Muscle of leg (tissue), 16 donors: ENCODE measurements at places on chromosomes 7 and 10. TPM values are rescaled to one million over a fixed set of nuclear protein-coding genes. Genes with fewer than 3 reads are reported as not detected.
A peak's percentile ranks its signal among the peaks of the same experiment; 100 is the strongest.

- H3K27ac ChIP-seq: no peak overlapping the region
- no peak overlapping the region for H3K4me3 ChIP-seq
- H3K27me3 ChIP-seq: no peaks in the 10 kb centered on the region
- DNase-seq: no peak
- no peaks in the 10 kb centered on the region for H3K4me1 ChIP-seq
Observed at GRCh38 chr10:1530871-1531517, 206.3 kb downstream of the ADARB2 start.

DNA sequence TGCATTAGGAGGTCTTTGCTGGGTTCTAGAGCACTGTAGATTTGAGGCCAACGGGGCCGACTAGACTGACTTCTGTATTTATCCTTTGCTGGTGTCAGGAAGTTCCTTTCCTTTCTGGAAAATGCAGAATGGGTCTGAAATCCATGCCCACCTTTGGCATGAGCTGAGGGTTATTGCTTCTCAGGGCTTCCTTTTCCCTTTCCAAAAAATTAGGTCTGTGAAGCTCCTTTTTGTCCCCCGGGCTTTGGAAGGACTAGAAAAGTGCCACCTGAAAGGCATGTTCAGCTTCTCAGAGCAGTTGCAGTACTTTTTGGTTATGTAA is 675 bp downstream of the IL6 start:
- H3K27ac ChIP-seq: no peak overlapping the region
- no peak overlapping the region for H3K4me3 ChIP-seq
- no peaks in the 10 kb centered on the region for H3K27me3 ChIP-seq
- no peaks in the 10 kb centered on the region for H3K36me3 ChIP-seq

DNA sequence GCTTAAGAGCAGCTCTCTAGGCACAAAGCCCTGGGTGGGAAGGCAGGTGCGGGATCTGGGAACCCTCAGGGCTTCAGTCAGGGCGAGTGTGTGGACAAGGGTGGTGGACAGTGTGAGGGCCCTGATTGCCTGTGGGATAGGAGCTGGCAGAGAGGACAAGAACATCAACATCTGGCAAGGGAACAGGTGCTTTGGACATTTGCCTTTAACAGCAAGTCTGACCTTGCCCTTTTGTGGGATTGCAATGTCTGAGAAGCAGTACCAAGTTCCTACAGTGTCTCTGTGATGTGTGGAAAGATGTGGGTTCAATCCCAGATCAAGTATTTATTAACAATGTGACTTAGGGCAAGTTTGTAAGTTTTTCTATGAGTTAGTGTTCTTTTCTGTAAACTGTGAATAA is 46.7 kb downstream of the TFAM start:
- no peak overlapping the region for H3K4me3 ChIP-seq
- H3K27me3 ChIP-seq: no peaks in the 10 kb centered on the region
- no peak for DNase-seq

GRCh38 chr7:105688617-105689016 is 107.3 kb upstream of the EFCAB10 start:
- no peaks in the 10 kb centered on the region for H3K27me3 ChIP-seq
- no peaks in the 10 kb centered on the region for H3K36me3 ChIP-seq
- no peak overlapping the region for H3K4me3 ChIP-seq
- H3K27ac ChIP-seq: no peak overlapping the region
- peaks cover 15% of the 10 kb centered on the region for H3K4me1 ChIP-seq

DNA sequence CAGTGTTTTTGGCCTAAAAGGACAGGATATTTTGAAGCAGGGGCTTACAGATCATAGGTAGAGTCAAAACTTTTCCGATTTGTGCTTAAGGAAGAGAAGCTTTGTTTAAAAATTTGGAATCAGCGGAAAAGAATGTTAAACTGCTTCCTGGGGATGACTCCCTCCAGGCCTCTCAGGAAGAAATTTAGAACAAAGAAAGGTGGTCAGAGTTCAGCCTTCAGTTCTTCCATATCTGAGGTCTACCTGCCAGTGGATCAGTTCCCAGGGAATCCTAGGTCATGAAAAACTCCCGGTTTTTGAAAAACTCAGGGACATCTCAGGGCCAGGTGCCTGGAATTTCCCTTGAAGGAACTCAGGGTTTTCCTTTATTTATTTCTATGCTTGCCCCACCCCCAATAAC is 100.3 kb downstream of the MCU start:
- H3K4me1 ChIP-seq: peaks cover 2% of the 10 kb centered on the region
- H3K36me3 ChIP-seq: peaks cover 4% of the 10 kb centered on the region
- H3K4me3 ChIP-seq: no peak overlapping the region
- no peak for DNase-seq
- no peaks in the 10 kb centered on the region for H3K27me3 ChIP-seq
- H3K27ac ChIP-seq: peak overlapping the region; percentile 1

GRCh38 chr7:36862771-36863261 is 138.5 kb upstream of the AOAH start:
- H3K4me1 ChIP-seq: peaks cover 16% of the 10 kb centered on the region
- no peak for DNase-seq
- H3K36me3 ChIP-seq: peaks cover 2% of the 10 kb centered on the region
- no peak overlapping the region for H3K4me3 ChIP-seq
- H3K27ac ChIP-seq: no peak overlapping the region
- no peaks in the 10 kb centered on the region for H3K27me3 ChIP-seq

SRRM3 gene
- total RNA-seq: 0.31 TPM

GRCh38 chr7:36765605-36766004 is 41.3 kb upstream of the AOAH start:
- H3K36me3 ChIP-seq: no peaks in the 10 kb centered on the region
- DNase-seq: no peak
- no peak overlapping the region for H3K27ac ChIP-seq
- peaks cover 2% of the 10 kb centered on the region for H3K27me3 ChIP-seq
- no peak overlapping the region for H3K4me3 ChIP-seq

CLDN15 gene
- 4.3 TPM for total RNA-seq

GRCh38 chr7:69208848-69209247 is 389.4 kb upstream of the AUTS2 start:
- H3K36me3 ChIP-seq: no peaks in the 10 kb centered on the region
- no peak for DNase-seq
- H3K27ac ChIP-seq: no peak overlapping the region
- no peak overlapping the region for H3K4me3 ChIP-seq
- H3K27me3 ChIP-seq: no peaks in the 10 kb centered on the region

DNA sequence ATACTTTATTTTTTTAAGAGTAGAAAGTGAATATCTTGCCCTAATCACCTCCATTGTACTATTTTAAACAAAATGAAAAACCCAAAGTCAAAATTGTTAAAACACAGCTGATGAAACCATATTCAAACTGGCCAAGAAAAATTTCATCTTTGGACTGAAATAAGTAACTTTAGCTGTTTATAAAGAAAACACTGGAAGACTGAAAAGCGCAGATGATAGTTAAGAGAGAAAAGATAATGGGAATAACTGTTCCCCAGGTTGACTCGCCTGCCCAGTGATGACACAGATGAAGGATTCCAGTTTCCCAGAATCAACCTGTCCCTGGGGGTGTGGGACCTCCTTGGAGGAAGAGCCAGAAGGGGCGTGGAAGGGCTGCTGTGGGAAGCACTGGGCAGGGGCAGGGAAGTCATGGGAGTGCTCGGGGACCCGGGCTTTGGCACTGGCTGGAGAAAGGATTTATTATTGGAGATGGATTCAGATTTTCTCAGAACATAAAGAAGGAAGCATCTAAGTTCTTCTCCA is 43.1 kb downstream of the DENND2A start:
- H3K36me3 ChIP-seq: peaks cover 32% of the 10 kb centered on the region
- no peak overlapping the region for H3K4me3 ChIP-seq

HOGA1 gene
- 0.89 TPM for total RNA-seq

TMEM139 gene
- 0.40 TPM for total RNA-seq

- H3K4me3 ChIP-seq: no peak overlapping the region
- no peaks in the 10 kb centered on the region for H3K36me3 ChIP-seq
Observed at GRCh38 chr10:111261081-111261615, 184.3 kb downstream of the ADRA2A start.

WNT16 gene
- total RNA-seq: 0.18 TPM

DNA sequence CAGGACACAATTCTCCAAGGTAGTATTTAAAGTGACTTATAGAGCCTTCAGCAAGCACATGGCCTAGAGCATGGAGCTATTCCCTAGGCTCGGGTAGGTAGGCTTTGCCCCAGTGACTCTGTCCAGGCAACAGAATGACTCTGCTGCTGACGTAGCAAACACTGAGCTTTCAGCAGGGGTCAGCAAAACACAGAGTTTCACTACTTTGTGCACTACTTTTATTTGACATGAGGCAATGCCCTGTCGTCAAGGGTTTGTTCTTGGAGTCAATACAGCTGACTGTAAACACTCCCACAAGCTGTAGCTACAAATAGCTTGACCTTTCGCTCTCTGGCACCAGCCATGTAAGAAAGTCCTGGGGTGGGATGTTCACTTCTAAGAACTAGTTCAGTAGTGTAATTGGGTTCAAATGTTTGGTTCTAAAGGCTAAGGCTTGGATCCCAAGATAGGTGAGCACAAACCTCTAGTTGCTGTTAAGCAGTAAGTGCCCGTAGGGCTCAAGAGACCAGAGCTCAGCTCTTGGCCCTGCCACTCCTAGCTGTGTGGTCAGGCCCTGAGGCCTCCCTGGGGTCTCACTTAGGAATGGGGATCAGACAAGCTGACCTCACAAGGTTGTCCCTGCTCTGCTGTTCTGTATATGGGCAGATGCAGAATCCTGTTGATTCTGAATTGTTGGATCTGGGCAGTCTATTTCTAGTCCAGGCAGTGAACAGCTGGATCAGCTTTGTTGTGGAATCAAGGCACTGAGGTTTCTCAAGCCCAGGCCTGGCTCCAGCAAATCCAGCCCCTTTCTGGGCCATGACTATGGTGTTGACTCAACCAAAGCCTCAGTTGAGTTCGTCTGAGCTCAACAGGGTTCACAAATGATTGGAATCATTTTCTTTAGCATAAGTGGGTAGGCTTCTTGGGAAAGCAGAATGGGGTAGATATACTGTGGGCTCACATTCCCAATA is 10.7 kb downstream of the NODAL start:
- H3K27me3 ChIP-seq: no peaks in the 10 kb centered on the region
- H3K4me1 ChIP-seq: peaks cover 85% of the 10 kb centered on the region
- no peak overlapping the region for H3K4me3 ChIP-seq
- peaks cover 35% of the 10 kb centered on the region for H3K36me3 ChIP-seq
- peak overlapping the region; percentile 75 for H3K27ac ChIP-seq

GPR37 gene
- 16.9 TPM for total RNA-seq

- no peaks in the 10 kb centered on the region for H3K27me3 ChIP-seq
- no peak overlapping the region for H3K4me3 ChIP-seq
- H3K27ac ChIP-seq: no peak overlapping the region
- DNase-seq: no peak
- no peaks in the 10 kb centered on the region for H3K36me3 ChIP-seq
- no peaks in the 10 kb centered on the region for H3K4me1 ChIP-seq
Observed at GRCh38 chr10:88033385-88033784, 170.0 kb downstream of the PTEN start.

- peak overlapping the region; percentile 97 for H3K27ac ChIP-seq
- peaks cover 18% of the 10 kb centered on the region for H3K36me3 ChIP-seq
- H3K4me3 ChIP-seq: peak overlapping the region; percentile 84
- peaks cover 25% of the 10 kb centered on the region for H3K4me1 ChIP-seq
- peak; percentile 83 for DNase-seq
- H3K27me3 ChIP-seq: no peaks in the 10 kb centered on the region
Observed at GRCh38 chr7:43869867-43870240, 537 bp upstream of the MRPS24 start.

GRCh38 chr7:122789156-122789555 is 86.4 kb upstream of the RNF148 start:
- H3K4me3 ChIP-seq: no peak overlapping the region
- no peaks in the 10 kb centered on the region for H3K36me3 ChIP-seq
- H3K4me1 ChIP-seq: no peaks in the 10 kb centered on the region
- no peaks in the 10 kb centered on the region for H3K27me3 ChIP-seq
- DNase-seq: no peak

- no peaks in the 10 kb centered on the region for H3K27me3 ChIP-seq
- no peak overlapping the region for H3K27ac ChIP-seq
- no peaks in the 10 kb centered on the region for H3K36me3 ChIP-seq
Observed at GRCh38 chr10:88693392-88694020, 12.5 kb upstream of the LIPK start.

DNA sequence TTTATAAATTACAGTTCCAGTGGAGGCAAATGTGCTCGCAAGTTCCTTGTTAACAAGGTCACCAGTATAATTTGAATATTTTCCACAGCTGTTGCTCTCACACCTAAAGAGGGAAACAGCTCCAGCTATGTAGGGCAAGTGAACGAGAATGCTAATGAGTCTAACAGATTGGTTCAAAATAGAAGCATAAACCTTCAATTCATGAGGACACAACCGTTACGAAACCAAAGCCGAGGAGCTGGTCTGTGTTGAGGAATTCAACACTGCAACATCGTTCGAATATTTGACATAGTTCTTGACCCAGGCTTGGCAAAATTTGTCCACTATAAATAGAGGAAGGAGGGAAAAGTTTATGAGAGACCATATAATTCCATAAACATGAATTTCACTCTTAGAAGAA is 161.3 kb downstream of the KLF6 start:
- peak overlapping the region; percentile 64 for H3K27ac ChIP-seq
- H3K36me3 ChIP-seq: no peaks in the 10 kb centered on the region
- H3K4me1 ChIP-seq: peaks cover 13% of the 10 kb centered on the region
- H3K4me3 ChIP-seq: no peak overlapping the region

FAM237B gene
- total RNA-seq: not detected

- peaks cover 4% of the 10 kb centered on the region for H3K27me3 ChIP-seq
- no peak overlapping the region for H3K4me3 ChIP-seq
- peaks cover 11% of the 10 kb centered on the region for H3K4me1 ChIP-seq
- no peak for DNase-seq
- H3K27ac ChIP-seq: no peak overlapping the region
Observed at GRCh38 chr10:29994811-29995210, 64.6 kb downstream of the JCAD start.

GRCh38 chr7:25832456-25832855 is 319.5 kb upstream of the NFE2L3 start:
- H3K27me3 ChIP-seq: no peaks in the 10 kb centered on the region
- H3K4me3 ChIP-seq: no peak overlapping the region
- no peak overlapping the region for H3K27ac ChIP-seq
- no peaks in the 10 kb centered on the region for H3K4me1 ChIP-seq
- H3K36me3 ChIP-seq: no peaks in the 10 kb centered on the region
- no peak for DNase-seq

HDAC9 gene
- 38.2 TPM for total RNA-seq

DNA sequence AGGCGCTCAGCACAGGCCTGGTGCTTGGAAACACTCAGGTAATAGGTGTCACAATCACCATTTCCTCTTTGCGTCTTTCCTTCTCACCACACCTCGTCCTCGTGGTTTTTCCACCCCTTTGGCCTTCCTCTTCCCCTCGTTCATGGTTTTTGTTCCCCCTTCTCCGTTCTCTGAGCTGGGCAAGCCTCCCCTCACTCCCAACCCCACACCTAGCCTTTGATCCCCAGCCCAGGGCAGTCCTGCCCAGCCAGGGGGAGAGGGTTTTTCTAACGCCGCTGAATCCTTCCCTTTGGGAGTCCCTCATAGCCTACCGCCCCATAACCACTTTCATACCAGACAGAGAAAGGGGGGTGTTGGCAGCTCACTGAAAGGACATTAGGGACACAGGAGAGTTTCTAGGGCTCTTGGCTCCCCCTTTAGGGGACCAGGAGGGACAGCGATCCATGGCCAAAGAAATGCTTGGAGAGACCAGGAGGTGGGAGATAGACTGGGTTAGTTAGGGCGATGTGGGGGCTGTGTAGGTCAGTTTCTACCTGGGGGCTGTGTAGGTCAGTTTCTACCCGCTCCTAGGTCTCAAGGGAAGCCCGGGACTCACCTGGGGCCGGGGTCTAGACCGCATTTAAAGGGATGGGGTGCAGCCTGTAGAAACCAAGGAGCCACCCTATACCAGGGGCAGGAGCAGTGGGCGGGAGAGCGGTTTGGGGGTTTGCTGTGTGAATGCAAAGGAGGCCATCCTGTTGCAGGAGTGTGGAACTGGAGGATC is 1.4 kb downstream of the EPHB4 start:
- DNase-seq: peak; percentile 65
- peaks cover 28% of the 10 kb centered on the region for H3K36me3 ChIP-seq
- H3K27ac ChIP-seq: peak overlapping the region; percentile 84
- H3K4me1 ChIP-seq: peaks cover 29% of the 10 kb centered on the region
- peaks cover 10% of the 10 kb centered on the region for H3K27me3 ChIP-seq
- peak overlapping the region; percentile 83 for H3K4me3 ChIP-seq
